ENCODE measurements at places on chromosomes 1 and 21.

- no peak for DNase-seq
These were observed 465.8 kb downstream of the DSCAM start for GRCh38 chr21:40381111-40381510.

- no peak for DNase-seq
These were observed 30.4 kb upstream of the HHAT start for GRCh38 chr1:210298296-210298695.

DNA sequence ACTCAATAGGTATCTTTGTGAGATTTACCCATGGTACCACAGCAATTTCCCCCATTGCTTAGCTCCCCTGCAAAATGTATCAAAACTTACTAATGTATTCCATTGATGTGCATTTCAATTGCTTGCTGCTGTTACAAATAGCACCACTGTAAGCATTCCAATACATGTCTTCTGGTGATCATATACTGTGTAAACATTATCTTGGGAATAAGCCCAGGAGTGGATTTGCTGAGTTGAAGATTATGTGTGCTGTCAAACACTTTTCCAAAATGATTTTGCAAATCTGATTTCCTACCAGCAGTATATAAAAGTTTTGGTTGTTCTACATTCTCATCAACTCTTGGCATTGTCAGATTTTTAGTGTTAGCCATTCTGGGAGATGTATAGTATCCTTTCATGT, 141.0 kb upstream of the KCTD3 start:
- DNase-seq = no peak

GRCh38 chr1:25631750-25632485, 15.3 kb downstream of the MAN1C1 start:
- no peak for DNase-seq

- DNase-seq = no peak
These were observed 95.6 kb downstream of the CENPF start for GRCh38 chr1:214698559-214698958.

DNA sequence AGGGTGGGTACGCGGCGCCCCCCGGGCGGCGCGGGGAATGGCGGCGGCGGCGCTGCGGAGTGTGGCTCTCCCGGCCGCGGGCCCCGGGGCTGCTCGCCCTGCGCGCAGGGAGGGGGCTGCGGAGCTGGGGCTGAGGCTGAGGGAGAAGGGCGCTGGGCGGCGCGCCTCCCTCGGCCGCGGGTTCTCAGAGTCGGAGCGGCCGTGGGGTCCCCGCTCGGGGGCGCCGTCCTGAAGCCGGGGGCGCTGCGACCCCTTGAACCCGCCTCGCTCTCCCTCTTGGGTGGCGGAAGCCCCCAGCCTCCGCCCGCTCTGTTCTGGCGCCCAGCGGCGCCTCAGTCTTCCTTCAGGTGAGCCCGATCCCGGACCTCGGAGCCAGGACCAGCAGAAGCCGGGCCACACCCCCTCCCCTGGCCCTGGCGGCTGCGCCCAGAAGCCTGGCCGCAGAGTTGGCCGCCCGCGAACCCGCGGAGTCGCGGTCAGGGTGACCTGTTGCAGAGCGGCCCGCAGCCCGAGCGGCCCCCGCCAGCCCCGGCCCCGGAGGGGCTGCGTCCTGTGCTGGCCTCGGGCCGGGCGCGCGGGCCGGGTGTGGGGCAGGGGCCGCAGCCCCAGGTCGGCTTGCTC, 532 bp downstream of the RALGPS2 start:
- no peak for DNase-seq

DNA sequence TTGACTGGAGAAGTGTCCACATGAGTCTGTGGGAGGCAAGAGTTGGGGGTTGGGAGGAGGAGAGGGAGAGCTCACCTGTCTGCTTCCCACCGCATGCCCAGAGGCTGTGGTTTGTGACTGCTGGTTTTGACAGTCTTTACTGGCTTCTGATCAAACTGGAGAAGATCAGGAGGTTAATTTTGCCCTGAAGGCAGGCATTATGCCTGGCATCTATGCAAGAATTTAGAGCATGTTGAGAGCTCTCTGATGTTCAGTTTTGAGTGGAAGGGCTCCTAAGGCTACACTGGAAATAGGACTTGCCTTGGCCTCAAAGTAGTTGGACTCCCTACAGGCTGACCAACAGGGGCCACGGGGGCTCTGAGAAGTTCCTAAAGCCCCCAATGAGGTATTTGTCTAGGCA, 101.6 kb downstream of the TLR5 start:
- no peak for DNase-seq

DNA sequence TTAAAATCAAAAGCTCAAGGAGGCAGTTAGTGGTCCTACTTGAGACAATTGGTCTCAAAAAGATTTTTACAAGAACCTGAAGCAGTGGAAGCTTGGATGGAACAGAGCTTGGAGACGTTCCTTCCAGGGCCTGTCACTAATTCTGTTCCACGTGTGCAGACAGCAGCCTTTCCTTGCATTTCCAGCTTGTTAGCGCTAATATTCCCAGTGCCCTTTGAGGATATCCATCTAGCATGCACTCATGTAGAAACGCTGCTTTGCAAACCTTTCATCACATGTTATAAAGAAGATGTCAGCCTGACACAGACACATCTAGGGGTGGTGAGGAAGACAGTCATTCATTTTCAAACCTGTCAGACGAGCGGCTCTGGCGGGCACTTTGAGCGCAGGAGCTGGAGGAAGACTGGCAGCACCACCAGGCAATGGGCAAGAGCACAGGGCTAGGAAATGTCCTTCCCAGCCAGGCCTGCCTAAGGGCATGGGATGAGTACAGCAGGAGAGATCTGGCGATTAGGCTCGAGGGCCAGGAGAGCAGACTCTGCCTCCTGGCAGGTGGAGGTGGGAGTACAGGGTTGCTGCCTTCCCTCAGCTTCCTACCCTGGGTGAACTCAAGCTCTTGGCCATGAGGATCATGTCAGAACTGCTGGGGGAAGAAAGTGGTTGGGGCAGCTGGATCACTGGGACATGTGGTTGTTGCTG, 55.5 kb downstream of the CASQ2 start:
- no peak for DNase-seq

DNA sequence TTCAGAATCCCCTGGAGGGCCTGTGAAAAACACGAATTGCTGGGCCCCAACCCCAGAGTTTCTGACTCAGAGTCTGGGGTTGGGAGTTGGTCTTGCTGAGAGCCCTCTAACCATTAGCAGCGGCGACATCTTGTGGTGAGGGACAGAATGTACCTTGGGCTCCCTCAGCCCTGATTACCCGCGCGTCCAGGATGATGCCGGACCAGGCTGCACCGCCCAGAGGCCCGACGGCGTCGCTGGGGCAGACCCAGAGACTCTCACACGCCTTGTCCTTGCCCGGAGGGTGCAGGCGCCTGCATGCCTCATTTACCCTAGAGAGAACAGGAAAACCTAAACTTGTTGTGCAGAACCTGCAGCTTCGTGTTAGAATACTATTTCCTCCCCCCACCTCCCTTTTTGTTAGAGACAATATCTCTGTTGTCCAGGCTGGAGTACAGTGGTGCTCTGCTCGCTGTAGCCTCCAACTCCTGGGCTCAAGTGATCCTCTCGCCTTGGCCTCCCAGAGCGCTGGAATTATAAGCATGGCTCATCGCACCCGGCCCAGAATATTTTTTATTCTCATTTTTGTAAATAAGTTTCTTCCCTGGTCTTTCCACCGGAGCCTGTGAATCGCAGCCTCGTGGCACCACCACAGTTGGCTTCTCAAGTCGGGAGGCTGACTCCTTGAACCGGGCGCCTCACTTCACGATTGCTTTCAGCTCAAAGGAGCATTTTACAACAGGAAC, 22.2 kb upstream of the RD3 start:
- DNase-seq = peak; percentile 58

GRCh38 chr1:13469343-13469742, 44.5 kb downstream of the LRRC38 start:
- no peak for DNase-seq

- no peak for DNase-seq
These were observed 279.0 kb downstream of the MATN1 start for GRCh38 chr1:30444401-30444800.

DNA sequence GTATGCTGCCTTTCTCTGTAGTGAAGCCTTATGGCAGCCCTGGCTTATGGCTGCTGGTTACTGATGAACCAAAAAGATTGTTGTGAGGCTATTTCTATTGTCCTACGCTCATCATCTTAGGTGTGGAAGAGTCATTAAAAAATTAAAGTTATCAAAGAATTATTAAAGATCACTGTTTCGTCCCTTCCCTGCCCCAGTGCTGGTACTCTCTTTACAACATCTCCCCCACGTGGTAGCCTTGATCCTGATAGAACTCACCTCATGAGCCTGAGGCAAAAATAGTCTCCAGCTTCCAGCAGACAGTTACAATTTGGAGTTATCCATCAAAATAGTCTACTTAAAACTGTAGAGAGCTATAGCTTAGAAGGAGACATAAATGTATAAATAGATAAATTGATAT, 201.5 kb downstream of the S1PR1 start:
- DNase-seq = no peak

DNA sequence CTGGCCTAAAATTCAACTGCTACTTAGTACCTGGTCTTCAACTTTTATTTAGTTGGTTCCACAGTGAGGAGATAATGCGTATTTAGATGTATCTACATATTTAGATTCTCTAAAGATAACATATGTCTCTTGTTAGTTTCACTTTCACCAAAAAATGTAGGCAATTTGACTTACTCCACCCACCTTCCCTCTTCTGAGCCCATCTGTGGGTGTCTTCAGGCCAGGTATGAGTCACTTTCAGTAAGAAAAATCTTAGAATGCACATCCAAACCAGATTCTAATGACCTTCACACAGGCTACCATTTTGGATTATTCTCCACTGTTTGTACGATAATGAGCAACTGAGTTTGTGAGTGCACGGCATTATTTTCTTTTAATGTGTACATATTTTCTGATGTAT, 501.7 kb downstream of the NEGR1 start:
- no peak for DNase-seq

DNA sequence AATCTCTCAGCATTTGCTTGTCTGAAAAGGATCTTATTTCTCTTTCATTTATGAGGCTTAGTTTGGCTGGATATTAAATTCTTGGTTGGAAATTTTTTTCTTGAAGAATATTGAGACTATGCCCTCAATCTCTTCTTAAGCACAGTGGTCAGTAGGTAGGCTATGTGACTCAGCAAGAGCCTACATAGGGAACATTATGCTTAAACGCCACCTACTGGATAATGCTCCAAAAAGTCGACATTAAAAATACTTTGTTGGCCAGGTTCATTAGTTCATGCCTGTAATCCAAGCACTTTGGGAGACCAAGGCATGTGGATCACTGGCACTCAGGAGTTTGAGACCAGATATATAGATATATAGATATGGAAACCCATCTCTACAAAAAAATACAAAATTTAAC, 678.0 kb upstream of the USP24 start:
- DNase-seq = no peak

DNA sequence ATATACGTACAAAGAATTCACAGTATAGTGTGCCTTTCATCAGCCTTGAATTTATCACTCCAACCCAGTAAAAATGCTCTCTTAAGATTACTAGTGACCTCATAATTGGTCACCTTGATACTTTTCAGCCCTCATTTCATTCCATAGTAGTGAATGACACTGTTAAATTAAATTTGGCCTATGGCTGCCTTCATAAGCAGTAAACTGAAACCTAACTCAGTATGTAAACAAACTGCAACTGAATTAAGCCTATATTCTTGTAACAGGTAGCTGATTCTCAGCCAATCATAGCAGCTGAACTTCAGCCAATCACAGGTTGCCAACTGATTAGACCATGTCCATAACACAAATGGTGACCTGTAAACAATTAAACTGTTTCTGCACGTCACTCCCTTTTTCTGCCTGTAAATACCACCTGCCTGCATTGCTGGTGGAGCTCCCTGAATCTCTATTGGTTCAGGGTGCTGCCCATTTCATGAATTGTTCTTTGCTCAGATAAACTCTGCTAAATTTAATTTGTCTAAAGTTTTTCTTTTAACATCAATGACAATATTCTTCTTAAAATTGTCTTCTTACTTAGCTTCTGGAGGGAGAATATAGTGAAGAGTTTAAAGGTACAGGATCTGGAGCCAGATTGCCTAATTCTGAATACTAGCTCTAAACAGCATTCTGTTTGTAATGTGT, 24.0 kb upstream of the CAMSAP2 start:
- DNase-seq = no peak

- no peak for DNase-seq
These were observed 21.3 kb upstream of the DHX9 start for GRCh38 chr1:182817802-182818201.

GRCh38 chr1:31380181-31380580, 7.3 kb upstream of the FABP3 start:
- DNase-seq = no peak

DNA sequence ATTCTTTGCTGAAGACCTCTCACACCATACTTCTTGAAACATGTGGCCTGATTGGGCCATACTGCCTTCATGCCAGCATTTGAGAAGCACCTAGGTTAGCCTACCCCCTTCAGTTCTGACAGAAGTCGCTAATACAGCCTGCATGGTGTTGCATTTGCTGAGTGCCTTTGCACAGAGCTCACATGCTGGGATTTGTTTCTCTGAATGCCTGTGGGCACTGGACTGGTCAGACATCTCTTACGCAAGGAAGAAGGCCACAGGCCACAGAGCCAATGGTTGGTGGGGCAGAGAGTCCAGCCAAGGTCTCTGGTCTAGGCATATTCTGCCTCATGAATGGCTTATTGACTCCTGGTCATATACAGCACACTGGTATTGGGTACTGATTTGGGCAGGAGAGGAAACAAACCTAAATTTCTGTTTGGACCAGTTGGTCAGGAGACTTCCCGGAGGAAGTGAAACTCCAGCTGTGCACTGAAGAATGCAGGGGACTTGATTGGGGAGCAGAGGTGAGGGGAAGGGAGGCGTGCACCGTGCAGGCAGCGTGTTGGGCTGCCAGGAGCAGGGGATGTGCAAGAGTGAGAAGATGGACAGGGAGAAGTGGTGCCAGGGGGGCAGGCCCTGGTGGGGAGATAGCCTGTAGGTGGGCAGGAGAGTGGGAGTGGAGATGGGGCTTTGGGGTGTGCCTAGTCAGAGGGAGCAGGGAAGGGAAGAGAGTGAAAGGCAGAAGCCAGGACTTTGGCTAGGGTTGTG, 18.1 kb downstream of the URB2 start:
- DNase-seq = no peak

GRCh38 chr1:54387419-54387818, 18.8 kb downstream of the SSBP3 start:
- no peak for DNase-seq

- no peak for DNase-seq
These were observed 81.9 kb upstream of the HAO2 start for GRCh38 chr1:119286587-119287181.
